Stimulated activated CD8-positive, alpha-beta memory T cell treated with anti-CD3 and anti-CD28 coated beads, Interleukin-4, amount 100 ng/mL, for 4 hours (primary cell): ENCODE measurements at places on chromosomes 4 and X.

DNA sequence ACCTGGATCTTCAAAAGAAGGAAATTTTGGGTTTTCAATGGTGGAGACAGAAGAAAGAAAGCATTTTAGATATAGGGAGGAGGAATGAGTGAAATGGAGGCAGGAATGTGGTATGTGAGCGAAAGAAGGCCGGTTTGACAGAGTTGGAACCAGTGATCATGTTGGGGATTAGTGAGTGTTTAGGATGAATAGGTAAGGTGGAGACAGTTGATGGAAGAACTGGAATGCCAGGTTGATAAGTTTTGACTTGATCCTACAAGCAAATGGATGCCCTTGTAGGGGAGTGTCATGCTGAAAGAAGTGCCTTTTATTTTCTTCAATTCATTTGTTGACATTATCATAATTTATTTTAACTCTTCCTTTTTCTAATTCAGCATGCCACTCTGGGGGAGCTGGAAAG lies 207.8 kb upstream of the AMOT start:
- DNase-seq = no peak

DNA sequence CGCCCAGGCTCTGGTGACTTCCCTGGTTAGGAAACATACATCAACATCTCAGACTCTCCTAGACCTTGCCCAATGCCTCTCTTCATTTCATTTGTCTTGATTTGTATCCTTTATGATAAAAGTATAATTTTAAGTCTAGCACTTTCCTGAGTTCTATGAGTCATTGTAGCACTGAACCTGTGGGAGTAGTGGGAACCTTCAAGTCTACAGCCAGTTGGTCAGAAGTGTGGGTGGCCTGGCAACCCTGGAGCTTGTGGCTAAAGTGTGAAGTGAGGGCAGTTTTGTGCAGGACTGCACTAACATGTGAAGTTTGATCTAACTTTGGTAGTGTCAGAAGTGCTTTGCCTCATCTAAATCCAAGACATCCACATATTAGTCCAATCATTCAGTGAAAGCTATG lies 259.3 kb upstream of the IGFBP7 start:
- no peak for DNase-seq

- no peak for DNase-seq
Measured at GRCh38 chrX:40173143-40174000, 75.6 kb upstream of the BCOR start.

DNA sequence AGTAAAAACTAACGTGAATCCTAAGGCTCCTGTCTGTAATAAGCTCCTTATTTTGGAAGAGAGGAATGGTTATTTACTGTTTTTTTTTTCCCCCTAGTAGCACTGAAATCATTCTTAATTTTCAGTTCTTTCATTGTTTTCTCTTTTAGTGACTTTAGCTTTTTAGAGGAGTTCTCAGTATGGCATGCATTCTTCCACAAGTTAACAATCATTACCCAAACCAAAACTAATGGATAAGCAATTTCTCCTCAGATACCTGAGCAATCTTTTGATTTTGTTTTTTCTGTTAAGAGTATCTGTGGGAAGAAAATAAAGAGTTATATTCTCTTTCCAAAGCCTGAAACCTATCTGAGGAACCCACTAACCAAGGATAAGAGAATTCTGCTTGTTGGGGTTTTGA lies 16.7 kb upstream of the PPA2 start:
- DNase-seq = no peak

- no peak for DNase-seq
Measured at GRCh38 chrX:40260146-40260747, 162.5 kb upstream of the BCOR start.

DNA sequence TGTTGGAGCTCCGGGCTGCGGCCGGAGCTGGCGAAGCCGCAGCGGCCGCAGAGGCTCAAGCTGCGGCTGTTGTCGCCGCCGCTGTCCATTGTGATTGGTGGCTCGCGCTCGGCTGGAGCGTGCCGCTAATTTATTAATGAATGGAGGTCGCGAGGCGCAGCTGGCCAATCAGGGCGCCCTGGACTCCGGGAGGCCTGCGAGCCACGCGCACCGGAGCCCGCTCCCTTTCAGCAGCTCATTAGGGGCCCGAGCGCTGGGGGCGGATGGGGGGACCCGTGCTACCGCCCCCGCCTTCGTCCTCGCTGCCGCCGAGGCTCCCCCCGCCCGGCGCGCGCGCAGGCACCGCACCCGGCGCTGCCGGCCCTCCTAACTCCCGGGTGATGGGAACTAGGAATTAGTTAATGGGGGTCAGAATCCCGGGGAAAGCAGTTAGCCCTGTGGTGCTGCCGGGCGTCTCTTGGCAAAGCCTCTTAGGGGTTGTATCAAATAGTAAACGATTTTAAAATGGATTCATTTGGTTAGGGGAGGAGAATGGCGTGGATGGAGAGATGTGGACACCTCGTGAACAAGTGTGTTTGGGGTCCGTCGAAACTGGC lies 589 bp upstream of the NEUROG2 start:
- no peak for DNase-seq

DNA sequence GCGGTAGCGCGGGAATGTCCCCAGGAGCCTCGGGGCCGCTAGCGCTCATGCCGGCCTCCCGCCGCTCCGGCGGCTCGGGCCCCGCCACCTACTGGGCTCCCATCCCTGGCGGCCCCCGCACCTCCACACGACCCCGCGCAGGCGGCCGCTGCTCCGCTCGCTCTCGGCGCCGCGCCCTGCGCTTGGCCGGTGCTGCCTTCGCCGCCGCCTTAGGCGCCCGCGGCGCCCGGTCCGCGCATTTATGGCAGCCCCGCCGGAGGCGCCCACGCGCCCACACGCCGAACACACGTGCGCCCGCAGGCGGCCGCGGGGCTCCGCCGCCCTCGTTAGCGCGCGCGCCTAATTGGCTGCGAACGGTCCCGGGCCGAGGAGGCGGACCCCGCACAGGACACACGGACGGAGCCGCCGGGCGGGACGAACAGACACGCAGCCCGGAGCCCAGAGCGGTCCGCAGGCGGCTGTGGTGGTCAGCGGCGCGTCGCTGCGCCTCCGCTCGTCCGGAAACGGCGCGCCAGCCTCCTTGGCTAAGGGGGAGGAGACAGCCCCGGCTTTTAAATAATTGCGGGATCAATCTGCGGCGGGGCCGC lies at the start of gene NKX1-1:
TSS of gene NKX1-1 (minus strand) at position 49 of the 587 bp plus-strand sequence. CDS start at position 49, 0 bp downstream.
- no peak for DNase-seq

- DNase-seq = no peak
Measured at GRCh38 chr4:12036450-12036849, 607.8 kb upstream of the HS3ST1 start.

- no peak for DNase-seq
Measured at GRCh38 chr4:185142564-185142911, 528 bp upstream of the SLC25A4 start.

GRCh38 chr4:150411520-150411919 lies 170.4 kb upstream of the MAB21L2 start:
- no peak for DNase-seq

DNA sequence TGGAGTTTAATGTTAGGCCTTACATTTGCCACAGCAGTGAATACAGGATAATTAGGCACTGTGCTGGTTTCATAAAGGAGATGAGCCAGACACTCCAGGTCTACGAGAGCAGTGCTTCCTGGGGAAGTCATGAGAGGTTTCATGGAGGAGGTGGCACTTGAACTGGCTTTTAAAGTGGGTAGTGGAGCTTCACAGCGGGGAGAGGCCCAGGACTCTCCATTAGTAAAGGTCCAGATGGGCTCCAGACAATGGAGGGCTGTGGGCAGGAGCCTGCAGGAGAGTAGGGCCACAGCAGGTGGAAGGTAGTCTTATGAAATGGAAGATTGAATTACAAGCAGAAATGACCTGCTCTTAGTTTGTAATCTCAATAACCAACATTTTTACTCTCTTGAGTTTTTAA lies 29.0 kb downstream of the CLDN22 start:
- no peak for DNase-seq

- no peak for DNase-seq
Measured at GRCh38 chr4:127667772-127668171, 35.0 kb downstream of the INTU start.

GRCh38 chr4:152451496-152451895 lies 84.4 kb downstream of the FBXW7 start:
- DNase-seq = no peak

GRCh38 chrX:123590842-123591486 lies 141.9 kb downstream of the THOC2 start:
- DNase-seq = no peak

DNA sequence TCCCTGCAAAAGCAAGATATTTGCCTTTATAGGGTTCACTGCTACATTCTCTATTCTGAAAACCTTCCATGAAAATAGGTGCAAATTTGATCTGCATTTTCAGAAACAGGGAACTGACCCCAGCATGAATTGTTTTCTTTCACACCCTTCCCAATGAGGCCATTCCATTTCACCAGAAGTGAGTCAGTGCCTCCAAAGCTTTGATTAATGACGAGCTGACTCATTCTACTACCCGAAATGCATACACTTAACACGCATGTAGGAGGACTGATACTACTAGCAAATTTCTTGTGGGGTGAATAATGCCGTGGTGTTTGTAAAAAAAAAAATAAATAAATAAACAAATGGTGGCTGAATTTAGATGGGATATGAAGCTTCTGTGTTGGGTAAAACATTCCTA lies 146.9 kb upstream of the FGF13 start:
- DNase-seq = no peak

- no peak for DNase-seq
Measured at GRCh38 chrX:17242470-17242869, 132.5 kb upstream of the NHS start.

DNA sequence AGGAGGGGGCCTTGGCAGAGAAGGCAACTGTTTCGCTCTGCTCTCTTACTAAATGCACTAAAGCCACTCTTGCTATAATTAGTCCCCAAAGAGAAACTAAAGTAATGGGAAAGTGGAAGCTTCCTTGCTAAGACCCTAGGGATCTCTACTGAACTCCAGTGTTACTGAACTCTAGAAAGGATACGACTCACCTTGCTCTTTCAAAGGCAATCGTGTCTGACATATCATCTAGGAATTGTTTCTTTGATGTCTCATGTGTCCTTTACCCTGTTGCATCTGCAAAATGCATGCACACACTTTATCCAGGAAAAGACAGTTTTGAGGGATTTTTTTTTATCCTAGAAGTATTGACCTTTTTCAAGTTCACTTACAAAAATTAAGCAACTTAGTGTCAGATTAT lies 148.1 kb upstream of the FAM9B start:
- DNase-seq = no peak

GRCh38 chr4:110959041-110959643 lies 336.3 kb upstream of the PITX2 start:
- no peak for DNase-seq

DNA sequence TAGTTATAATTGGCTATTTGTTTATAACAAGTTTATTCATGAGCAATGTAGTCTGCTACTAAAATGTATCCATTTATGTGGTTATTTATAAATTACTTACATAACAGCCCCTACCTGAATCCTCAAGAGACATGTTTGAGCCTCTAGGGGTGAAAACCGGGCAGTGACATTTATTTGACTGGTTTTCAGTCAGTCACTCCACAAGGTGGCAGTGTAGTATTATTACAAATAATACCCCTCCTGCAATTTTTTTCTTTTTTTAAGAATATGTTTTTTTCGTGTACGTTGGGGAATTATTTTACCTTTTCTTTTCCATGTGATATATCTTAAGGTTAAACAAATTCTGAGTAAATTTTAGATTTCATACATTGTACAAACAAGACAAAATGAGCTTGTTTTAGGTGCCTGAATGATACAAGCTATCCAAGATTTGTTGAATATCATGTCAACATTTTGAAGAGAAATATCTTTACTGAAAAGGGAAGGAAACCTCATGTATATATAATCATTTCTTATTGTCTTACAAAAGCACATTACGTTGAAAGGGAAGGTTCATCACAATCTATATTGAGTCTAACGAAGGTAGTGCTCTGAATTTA lies 598.7 kb upstream of the TECRL start:
- DNase-seq = no peak

GRCh38 chrX:110201799-110202198 lies 116.1 kb downstream of the AMMECR1 start:
- DNase-seq = no peak

GRCh38 chr4:119744580-119744979 lies 116.0 kb upstream of the PDE5A start:
- DNase-seq = no peak

DNA sequence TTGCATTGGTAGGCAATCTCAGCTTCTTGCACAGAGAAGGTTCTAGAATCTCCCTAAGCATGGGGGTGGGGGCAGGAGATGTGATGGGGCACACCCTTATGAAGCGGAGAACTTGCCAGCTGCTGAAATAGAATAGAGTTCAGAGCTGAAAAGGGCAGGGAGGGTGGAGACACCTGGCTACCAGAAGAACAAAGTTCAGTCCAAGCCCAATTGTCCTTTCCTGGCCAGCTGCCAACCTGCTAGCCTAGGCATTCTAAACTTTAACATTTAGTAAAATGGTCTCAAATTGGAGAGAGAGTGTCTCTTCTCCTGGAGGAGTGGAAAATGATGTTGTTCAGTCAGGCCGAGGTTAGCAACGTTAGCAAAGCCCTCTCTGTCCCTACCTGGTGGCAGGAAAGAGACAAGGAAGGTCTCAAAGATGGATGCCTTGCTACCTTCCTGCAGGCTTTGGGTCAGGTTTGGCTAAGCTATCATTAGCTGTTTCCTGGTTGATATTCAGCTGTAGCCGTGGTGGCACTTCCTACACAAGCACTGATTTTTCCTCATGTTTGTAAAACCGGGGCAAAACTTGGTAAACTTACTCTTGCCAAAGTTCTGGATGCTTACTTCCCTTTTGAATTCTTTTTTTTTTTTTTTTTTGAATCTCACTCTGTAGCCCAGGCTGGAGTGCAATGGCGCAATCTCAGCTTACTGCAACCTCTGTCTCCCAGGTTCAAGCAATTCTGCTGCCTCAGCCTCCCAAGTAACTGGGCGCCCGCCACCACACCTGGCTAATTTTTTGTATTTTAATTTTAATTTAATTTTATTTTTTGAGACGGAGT lies 34.7 kb upstream of the NYX start:
- DNase-seq = no peak

GRCh38 chr4:7430965-7431695 lies 3.6 kb downstream of the PSAPL1 start:
- DNase-seq = no peak

GRCh38 chr4:11487868-11488544 lies 59.3 kb upstream of the HS3ST1 start:
- DNase-seq = no peak

DNA sequence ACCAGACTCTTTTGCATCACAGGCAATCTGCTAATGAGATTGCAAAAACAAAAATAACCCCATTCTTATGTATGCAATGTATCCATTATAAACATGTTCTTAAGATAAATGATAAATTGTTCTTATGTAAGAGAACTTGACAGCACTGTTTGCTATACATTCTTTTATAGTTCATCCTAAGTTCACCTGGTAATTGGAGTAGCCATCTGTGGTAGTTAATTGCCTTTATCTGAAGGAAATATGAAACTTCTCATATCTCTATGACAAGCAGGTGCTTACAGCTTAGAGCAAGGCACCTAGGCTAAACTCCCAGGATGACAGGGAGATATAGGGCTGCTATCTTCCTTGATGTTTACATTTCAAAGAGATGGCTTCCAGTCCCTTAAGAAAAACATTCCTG lies 21.3 kb upstream of the CLCN5 start:
- DNase-seq = no peak

GRCh38 chr4:177403746-177404145 lies 38.5 kb downstream of the AGA start:
- DNase-seq = no peak

- DNase-seq = no peak
Measured at GRCh38 chr4:184267206-184267608, 49.5 kb upstream of the ENPP6 start.
